ENCODE measurements at places on chromosomes 6 and 20.

DNA sequence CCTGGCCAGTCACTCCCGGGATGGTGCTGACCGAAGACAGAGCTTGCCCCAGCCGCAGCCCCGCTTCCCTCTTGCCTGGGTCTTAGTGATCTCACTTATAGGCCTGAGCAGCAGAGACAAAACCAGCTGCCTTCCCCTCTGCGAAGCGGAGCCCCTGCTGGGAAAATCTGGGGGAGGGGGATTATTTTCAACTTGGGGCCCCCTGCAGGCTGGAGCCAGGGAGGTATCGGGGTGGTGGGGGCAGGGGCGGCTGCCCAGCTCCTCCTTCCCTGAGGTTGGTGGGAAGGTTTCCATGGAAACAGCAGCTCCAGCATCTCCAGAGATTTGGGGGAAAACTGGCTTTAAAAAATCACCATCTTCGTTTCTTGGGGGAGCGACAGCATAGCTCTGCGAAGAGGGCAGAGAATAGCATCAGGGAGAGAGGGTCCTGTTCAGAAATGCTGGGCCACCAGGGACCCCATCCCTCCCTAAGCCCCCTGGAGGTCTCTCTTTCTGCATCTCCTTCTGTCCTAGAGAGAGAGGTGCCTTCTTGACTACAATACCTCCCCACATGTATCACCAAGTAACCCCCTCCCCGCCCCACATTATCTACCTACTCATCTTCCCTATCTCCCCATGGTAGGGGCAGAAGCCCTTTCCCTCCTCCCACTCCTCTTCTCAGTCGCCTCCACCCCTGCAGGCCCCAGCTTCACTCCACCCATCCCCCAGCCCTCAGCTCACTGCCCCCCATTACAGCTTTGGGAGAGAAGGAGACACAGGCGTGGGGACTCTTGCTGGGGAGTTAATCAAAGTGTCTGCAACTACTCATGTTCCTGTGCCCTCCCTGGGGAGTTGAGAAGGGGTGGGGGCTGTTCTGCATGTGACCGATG lies 88.4 kb upstream of the CCDC167 start:
- no peak for DNase-seq

DNA sequence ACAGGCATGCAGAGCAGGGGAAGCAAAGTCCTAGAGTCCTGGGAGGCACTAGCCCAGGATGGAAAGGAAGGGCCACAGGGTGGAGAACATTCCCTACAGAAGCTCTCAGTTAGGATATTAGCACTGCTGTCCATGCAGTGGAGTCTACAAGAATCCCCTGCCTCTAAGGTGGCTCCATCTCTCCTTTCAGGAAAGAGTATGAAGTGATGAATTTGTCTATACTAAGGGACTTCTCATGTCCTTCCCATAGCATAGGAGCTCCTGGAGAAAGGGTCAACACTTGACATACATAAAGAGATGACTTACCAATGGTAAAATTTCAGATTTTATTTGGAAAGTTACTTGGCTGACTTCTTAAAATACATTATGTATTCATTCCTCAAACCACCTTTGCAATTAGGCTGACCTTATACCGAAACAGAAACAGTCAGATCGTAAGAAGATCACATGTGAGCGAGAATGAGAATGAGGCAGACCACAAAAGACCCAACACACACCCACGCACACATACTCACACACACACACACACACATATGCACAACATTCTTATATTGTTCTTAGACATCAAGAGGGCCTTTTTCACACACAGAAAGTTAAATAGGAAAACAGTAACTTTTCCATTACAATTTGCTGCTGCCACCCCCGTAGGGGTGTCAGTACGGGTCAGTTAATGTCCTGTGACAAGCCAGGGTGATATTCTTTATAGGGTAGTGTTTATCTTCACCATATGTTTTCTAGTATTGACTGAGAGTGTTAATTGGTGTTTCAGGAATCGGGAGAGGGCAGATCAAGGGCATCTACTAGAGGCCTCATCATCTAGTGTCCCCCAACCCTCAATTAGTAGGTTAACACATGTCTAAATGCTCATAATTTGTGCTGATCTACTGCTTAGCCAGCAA lies 159.4 kb downstream of the FAXC start:
- DNase-seq = no peak

- DNase-seq = no peak
Observed at GRCh38 chr20:24470746-24471582, 1.5 kb downstream of the SYNDIG1 start.

GRCh38 chr6:132675749-132676148 lies 16.8 kb upstream of the TAAR1 start:
- DNase-seq = no peak

DNA sequence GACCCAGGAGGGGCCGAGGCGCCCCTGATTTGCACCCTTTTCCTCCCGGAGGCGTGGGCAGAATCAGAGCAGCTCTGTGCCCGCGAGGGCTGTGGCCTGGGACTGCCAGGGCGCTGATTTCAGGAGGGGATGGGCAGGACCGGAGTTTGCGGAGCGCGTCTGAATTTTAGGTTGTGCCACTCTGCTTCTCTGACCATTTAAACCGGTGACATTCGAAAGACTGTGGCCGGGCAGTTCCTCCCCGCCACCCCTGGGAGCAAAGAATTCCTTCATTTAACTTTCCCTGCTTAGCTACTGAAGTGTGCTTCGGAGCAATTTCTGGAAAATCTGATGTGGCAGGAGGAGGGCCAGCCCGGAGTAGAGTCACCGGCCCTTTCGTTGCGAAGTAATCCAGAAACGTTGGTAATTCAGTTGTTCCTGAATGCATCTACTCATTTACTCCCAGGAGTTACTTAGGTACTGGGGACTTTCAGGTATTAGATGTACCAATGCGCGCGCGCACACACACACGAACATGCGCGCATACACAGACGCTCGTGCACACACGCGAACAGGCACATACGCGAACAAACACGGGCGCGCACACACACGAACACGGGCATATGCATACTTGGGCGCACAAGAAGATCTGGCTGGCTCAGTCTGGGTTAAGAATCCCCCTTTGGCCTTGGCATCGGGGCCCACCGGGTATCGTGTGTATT lies 568 bp downstream of the CCDC170 start:
- DNase-seq = no peak

DNA sequence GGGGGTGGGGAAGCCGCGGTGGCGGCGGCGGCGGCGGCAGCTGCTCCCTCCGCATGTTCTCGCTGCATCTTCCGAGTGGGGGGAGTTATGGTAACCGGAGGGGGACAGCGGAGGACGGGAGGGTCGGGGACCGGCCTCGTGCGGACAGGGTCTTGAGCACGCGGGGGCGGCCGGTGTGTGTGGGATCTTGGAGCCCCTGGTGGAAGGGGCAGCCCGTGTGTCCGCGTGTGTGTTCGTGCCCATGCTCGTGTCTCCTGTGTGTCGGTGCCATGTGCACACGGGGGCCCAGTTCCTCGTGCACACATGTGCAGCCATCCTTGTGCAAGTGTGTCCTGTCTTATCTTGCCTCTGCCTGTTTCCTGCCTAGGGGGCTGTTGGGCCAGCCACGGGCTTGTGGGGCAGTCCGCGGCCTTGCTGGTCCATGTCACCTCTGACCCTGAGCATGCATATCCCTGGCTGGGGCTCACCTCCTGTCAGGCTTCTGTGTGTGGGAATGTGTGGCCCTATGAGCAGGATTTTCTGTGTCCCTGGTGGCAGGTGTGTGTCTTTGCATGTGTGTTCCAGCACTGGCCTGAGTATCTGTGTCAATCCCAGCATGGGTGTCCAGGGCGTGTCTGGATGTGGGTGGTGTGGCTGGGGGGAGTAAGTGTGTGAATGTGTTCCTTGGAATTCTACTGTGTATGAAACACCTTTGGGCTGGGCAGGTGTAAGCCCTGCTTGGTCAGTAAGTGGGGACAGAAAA lies 8.5 kb downstream of the SYNGAP1 start:
- DNase-seq = no peak
